ENCODE measurements at places on chromosomes 2 and 18. TPM values are rescaled to one million over a fixed set of nuclear protein-coding genes. Genes with fewer than 3 reads are reported as not detected.
A peak's percentile ranks its signal among the peaks of the same experiment; 100 is the strongest.

Gene ASIC4
- 0.37 TPM for polyA plus RNA-seq

Gene TTC32
- polyA plus RNA-seq: 32.1 TPM

DNA sequence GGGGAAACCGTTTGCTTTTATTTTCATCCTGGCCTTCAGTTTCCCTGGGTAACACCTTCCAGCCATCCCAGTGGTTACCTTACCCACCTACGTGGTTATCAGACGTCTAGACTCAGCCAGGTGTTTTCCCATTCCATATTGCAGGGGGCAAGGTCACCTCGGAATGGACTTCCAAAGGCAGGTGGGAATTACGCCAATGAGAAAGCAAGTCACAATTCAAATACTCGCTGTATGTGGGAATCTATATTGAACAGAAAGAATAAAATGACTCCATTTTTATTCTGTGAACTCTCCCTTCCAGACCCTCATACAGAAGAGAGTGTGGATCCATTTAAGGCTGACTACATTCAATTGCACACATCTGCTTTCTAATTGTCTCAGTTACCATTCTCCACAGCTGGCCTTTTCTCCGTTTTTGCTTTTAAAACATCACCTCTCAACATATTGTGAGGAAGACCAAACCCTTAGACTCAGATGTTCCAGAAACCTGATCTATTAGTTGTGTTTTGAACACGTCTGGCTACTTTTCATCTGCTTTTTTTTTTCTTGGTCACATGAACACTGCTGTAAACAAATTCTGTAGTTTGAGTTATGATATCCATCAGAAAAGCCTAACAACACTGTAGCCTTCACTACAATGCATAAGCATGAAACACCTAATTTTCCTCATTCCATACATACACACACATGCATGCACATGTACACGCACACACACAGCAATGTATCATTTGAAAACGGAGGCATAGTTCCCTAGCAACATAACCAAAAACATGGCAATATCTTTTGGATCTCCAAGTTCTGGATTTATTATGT lies 59.8 kb downstream of the BCL2 start:
- H3K4me1 ChIP-seq: no peaks in the 10 kb centered on the region
- H3K27ac ChIP-seq: no peak overlapping the region
- no peaks in the 10 kb centered on the region for H3K36me3 ChIP-seq
- no peak for DNase-seq
- no peak overlapping the region for H3K4me3 ChIP-seq

- H3K4me3 ChIP-seq: no peak overlapping the region
- H3K27ac ChIP-seq: no peak overlapping the region
- peaks cover 74% of the 10 kb centered on the region for H3K36me3 ChIP-seq
- no peaks in the 10 kb centered on the region for H3K27me3 ChIP-seq
- no peaks in the 10 kb centered on the region for H3K4me1 ChIP-seq
Measured at GRCh38 chr2:121727950-121728349, 8.7 kb downstream of the NIFK start.

DNA sequence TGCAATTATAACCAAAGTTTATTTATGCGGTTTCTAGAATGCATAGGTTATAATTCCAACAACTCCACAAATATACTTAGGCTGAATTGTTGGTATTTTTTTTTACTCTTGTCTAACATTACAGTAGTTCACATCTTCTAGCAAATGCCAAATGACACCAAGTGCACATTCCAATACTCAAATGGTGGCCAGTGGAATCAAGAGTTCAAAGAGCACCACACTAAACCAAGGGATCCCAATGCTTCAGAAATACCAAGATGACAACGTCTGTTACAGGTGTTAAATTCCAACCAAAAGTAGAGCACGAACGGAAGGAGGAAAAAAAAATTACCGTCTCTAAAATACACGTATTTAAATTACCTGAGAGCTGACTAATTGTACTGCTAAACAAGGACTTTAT lies 136.2 kb downstream of the TMEM247 start:
- peaks cover 16% of the 10 kb centered on the region for H3K4me1 ChIP-seq
- no peak overlapping the region for H3K4me3 ChIP-seq
- no peak overlapping the region for H3K27ac ChIP-seq
- no peak for DNase-seq

DNA sequence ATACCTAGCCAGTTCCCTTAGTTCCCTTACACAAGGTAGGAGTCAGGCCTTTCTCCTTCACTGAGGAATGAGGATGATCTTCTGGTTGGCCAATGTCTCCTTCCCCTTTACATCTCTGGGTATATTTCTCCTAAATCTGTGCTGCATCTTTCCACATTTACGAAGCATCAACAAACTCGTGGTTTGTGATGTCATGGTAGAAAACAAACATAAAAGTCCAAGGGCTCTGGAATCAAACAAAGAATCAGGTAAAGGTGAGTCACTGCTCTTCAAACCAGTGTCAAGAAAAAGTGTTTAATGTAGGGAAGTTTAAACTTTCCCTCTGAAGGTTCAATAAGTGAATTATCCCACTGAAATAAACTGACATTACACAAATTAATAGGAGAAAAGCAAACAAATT lies 122.9 kb downstream of the METTL8 start:
- H3K27me3 ChIP-seq: no peaks in the 10 kb centered on the region
- no peaks in the 10 kb centered on the region for H3K4me1 ChIP-seq
- H3K4me3 ChIP-seq: no peak overlapping the region
- no peak for DNase-seq
- H3K27ac ChIP-seq: no peak overlapping the region
- H3K36me3 ChIP-seq: no peaks in the 10 kb centered on the region

DNA sequence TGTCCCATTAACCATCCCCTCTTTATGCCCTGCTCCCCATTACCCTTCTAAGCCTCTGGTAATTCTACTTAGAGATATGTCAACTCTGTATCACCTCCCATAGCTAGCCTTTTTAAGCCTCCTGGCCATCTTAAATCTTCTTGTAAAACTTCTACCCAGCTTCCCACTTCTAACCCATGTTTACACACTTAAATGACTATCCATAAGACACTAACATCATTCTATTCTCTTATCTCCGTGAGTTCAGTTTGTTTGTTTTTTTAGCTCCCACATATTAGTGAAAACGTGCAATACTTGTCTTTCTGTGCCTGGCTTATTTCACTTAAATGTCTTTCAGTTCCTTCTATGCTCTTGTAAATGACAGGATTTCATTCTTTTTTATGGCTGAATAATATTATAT lies 42.4 kb downstream of the RAB3GAP1 start:
- H3K36me3 ChIP-seq: no peaks in the 10 kb centered on the region
- DNase-seq: no peak
- no peak overlapping the region for H3K4me3 ChIP-seq
- no peaks in the 10 kb centered on the region for H3K27me3 ChIP-seq
- no peak overlapping the region for H3K27ac ChIP-seq
- H3K4me1 ChIP-seq: no peaks in the 10 kb centered on the region

DNA sequence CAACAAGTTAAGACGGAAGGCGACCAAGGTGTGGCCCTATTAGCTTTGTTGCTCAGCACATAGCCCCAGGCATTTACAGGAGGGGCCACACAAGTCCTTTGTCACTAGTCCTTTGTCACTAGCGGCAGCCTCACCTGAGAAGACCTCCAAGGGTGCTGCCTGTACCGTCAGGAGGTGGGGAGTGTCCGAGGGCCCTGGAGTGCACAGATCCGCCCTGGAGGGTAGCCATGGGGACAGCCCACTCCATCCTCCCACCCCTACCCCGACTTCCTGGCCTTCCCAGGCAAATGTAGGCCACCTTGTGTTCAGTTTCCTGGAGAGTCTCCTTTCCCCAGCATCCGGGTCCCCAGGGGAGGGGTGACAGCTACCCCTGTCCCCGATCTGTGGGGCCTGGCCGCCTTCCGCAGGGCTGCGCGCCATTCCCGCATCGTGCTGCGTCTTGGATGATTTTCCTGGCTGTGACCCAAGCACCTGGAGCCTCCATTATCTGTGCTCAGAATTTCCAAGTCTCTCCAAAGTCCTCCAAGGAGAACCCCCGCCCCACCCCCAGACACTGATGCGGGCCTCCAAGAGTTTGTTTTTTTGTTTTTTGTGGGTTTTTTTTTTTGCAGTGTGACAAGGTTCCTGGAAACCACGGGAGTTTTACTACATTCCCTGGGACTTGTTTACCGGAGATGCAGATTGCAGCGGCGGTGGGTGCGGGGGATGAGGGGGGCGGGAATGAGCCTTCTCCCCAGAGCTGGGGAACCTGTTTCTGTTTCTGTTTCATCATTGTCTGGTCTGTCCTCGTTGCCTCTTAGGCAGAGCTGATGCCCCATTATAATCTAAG lies 28.6 kb downstream of the TEX44 start:
- no peaks in the 10 kb centered on the region for H3K36me3 ChIP-seq
- H3K4me3 ChIP-seq: no peak overlapping the region
- DNase-seq: peak; percentile 41
- no peaks in the 10 kb centered on the region for H3K4me1 ChIP-seq

DNA sequence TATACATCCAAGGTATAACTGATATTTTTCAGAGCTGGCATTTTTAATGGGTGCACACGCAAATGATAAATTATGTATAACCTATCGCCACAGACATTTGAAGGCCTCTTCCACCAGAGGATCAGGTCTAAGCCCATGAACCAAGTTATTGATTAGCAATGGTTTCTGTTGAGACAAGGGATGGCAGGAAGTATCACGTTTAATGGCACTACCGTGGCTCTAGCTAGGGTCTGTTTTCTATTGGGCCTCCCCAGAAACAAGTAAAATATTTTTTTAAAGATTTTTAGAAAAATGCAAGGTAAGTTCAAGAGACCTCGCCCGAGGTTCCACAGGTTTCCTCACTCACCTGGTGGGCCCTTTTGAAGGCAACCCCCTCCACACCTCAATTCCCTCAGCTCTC lies 667 bp downstream of the GFPT1 start:
- H3K4me1 ChIP-seq: peaks cover 66% of the 10 kb centered on the region
- H3K4me3 ChIP-seq: peak overlapping the region; percentile 80
- no peaks in the 10 kb centered on the region for H3K27me3 ChIP-seq
- H3K36me3 ChIP-seq: no peaks in the 10 kb centered on the region

- H3K27me3 ChIP-seq: no peaks in the 10 kb centered on the region
- no peaks in the 10 kb centered on the region for H3K36me3 ChIP-seq
- H3K4me3 ChIP-seq: no peak overlapping the region
- no peak overlapping the region for H3K27ac ChIP-seq
Measured at GRCh38 chr2:193583638-193584400, 1389.1 kb upstream of the TMEFF2 start.

DNA sequence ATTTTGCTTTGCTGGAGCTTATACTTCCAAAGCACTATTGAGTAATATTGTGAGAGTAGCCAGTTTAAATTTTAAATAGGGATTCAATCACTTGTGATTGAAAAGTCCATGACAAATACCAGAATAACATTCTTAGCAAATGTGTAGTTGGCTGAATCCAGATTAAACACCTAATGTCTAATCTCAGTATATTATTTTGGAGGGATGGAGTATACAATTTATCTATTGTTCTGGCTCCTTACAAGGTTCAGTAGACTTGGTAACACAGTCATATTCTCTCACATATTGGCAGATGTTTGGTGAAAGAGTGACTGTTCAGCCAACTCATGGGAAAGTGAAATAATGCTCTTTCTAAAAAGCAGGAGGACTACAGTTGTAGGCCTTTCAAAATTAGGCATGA lies 2.2 kb downstream of the UGT1A9 start:
- H3K36me3 ChIP-seq: no peaks in the 10 kb centered on the region
- no peak overlapping the region for H3K4me3 ChIP-seq
- no peak for DNase-seq
- no peak overlapping the region for H3K27ac ChIP-seq
- H3K27me3 ChIP-seq: no peaks in the 10 kb centered on the region
- no peaks in the 10 kb centered on the region for H3K4me1 ChIP-seq

DNA sequence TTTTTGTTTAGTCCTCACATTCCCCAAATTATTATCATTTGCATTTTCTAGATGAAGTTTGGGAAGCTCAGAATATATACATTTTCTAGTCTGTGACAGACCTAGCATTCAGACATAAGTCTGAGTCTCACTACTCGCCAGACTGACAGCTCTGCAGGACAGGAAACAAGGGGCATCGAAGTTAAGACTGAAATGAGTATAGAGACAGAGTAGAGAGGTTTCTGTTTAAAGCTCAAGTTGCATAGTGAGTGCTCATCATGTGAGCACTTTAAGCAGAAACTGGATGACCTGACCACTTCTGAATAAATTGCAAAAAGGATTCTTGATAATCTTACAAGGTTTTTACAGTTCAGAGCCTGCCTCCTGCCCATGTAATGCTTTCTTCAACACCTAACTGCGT lies 1.1 kb downstream of the HADHB start:
- peak overlapping the region; percentile 98 for H3K27ac ChIP-seq
- peak overlapping the region; percentile 80 for H3K4me3 ChIP-seq

- H3K4me3 ChIP-seq: no peak overlapping the region
- no peaks in the 10 kb centered on the region for H3K4me1 ChIP-seq
- H3K27me3 ChIP-seq: no peaks in the 10 kb centered on the region
- H3K36me3 ChIP-seq: peaks cover 59% of the 10 kb centered on the region
- H3K27ac ChIP-seq: no peak overlapping the region
Measured at GRCh38 chr18:79918615-79919011, 32.8 kb downstream of the SLC66A2 start.

GRCh38 chr18:69882965-69883668 lies 64.6 kb downstream of the CD226 start:
- H3K27me3 ChIP-seq: no peaks in the 10 kb centered on the region
- H3K36me3 ChIP-seq: no peaks in the 10 kb centered on the region
- no peak overlapping the region for H3K4me3 ChIP-seq

DNA sequence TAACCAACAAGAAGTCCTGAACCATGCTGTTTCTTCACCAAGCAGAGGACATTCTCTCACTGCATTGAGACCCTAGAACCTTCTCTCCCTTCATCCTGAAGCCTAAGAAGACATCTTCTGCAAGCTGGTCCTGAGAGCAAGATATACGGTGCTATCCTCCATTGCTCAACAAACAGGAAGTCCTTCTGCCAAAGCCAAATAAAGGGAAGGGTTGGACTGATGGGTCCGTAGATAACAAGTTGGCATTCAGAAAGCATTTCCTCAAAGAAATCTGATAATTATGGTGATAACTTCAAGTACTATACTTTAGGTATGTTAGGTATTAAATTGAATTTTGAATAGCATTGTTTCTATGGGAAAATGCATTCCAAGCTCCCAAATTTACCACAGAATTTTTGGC lies 23.3 kb downstream of the GRB14 start:
- no peak overlapping the region for H3K27ac ChIP-seq
- H3K36me3 ChIP-seq: no peaks in the 10 kb centered on the region
- no peak overlapping the region for H3K4me3 ChIP-seq
- no peaks in the 10 kb centered on the region for H3K27me3 ChIP-seq
- no peaks in the 10 kb centered on the region for H3K4me1 ChIP-seq
- DNase-seq: no peak

DNA sequence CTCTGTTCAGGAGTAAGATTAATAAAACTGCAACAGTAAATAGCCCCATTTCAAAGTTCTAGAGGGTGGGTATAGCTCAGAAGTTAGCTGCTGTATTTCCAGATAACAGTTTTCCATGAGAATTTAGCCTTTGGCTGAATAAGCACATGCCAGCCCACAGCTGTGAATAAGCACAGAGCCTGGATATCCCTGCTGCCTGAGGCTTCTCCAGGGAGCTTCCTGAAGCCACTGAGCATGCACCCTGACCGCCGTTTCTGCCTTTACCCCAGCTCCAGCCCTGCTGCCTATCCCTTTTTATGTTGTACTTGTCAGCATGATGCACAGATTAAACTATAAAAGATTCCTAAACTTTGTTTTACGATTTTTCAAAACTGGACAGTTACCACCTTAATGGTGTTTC lies 85.3 kb downstream of the FEZ2 start:
- DNase-seq: no peak
- H3K4me1 ChIP-seq: no peaks in the 10 kb centered on the region
- H3K4me3 ChIP-seq: no peak overlapping the region
- peaks cover 49% of the 10 kb centered on the region for H3K36me3 ChIP-seq
- H3K27ac ChIP-seq: no peak overlapping the region
